NCI-H1417 (cell line): ENCODE measurements at places on chromosomes 11 and 22.

DNA sequence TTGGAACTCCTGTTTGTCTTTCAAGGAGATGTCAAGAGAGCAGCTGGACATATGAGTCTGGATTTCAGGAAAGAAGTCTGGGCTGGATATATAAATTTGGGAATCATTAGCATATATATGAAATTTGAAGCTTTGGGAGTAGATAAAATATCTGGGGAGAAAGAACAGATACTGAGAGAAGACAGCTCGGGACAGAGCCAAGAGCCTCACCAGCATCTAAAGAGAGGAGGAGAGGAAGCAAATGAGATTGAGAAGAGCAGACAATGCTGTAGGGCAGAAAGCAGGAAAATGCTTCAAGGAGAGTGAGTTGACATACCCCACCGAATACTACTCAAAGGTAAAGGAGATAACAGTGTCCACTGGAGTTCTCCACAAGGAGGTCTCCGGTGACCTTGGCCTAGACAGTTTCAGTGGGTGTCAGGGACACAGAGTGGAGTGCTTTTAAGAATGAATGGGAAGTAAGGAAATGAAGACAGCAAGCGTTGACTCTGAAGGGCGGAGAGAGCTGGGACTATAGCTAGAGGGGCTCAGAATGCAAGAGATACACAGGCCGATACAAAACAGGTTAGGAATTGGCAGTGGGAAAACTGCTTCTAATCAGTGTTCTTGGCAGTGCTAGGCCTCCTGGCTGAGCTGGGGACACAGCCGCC lies 862 bp downstream of the APBB1 start:
- DNase-seq, result no peak

- no peak for DNase-seq
Observed at GRCh38 chr11:134537941-134538340, 125.9 kb upstream of the B3GAT1 start.

DNA sequence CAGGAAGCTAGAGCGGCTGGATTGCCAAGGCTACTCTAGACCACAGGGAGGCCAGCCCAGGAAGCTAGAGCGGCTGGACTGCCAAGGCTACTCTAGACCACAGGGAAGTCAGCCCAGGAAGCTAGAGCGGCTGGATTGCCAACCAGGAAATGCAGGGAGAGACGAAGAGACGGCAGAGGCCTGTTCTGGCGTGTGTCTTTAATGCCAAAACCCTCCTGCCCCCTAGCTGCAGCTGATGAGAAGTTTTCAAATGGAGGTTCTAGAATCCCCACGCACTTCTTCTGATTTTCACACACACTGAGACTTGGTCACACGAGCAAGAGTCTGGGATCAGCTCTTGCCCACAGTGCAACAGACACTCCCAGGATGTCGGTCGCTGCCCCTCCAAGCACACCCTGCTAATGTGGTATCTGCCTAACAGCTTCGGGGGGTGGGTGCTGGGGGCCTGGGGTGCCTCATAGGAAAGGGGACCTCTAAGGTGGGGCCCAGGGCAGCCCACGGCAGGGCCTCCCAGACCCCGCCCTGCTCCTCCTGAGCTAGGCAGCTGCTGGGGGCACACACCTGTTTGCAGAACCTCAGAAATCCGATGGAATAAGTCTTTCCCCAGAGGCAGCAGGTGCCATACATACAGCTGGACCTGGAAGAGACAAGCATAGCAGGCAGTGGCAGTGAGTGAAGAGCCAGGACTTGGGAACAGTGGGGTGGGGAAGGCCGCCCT lies 28.5 kb downstream of the MAFF start:
- DNase-seq, result no peak

- DNase-seq, result no peak
Observed at GRCh38 chr22:33261699-33262098, 203.5 kb upstream of the SYN3 start.

GRCh38 chr11:43367382-43368178 lies 8.9 kb downstream of the TTC17 start:
- no peak for DNase-seq

DNA sequence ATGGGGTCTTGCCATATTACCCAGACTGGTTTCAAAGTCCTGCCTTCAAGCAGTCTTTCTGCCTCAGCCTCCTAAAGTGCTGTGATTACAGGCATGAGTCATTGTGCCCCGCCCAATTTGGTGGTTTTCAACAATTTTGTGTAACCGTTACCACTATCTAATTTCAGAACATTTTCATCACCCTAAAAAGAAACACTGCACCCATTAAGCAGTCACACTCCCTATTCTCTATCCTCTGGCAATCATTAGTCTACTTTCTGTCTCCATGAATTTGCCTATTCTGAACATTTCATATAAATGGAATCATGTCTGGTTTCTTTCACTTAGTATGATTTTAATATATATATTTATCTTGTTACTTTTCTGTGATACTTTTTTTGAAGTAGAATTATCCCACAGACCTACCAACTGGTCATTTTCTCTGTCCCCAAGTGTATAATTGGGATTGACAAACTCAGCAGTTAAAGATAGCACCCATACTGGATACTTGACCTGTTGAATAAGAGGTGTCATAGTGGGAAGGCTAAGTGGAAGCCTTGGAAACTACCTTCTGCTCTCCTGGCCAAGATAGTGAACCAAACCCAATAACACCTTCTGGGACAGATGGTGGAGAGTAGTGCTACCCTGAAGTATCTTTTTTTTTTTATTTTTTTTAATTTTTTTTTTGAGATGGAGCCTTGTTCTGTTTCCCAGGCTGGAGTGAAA lies 64.8 kb downstream of the STIM1 start:
- DNase-seq, result no peak

DNA sequence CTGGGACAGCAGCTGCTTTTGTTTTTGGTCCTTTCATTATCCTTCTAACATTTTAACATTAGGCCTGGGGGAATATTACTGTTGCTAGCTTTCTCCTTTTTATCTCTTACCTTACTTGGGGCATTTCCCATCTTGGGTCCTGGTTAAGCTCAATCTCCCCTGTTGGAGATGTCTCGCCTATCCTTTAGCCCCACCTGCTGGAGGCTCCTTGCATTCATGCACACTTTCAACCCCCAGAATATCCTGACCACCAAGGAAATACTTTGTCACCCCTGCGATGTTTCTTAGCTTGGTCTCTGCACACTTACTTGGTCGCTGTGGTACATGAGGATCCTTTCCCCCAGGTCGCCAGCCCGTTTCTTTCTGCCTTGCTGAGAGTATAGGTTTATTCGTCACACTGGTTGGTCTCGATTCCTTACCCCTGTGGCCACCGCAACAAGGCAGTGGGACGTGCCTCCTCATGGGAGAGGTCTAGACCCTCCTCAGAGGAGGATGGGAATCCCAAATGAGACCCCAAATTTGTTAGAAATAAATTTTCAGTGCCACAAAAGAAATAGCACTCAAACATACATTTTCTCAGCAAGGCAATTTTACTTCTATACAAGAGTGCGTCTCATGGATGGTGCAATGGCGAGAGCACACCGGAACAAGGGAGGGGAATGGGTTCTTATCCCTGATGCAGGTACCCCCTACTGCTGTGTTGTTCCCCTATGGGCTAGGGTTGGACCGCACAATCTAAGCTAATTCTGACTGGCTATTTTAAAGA lies 5.4 kb upstream of the TXN2 start:
- peak; percentile 2 for DNase-seq

DNA sequence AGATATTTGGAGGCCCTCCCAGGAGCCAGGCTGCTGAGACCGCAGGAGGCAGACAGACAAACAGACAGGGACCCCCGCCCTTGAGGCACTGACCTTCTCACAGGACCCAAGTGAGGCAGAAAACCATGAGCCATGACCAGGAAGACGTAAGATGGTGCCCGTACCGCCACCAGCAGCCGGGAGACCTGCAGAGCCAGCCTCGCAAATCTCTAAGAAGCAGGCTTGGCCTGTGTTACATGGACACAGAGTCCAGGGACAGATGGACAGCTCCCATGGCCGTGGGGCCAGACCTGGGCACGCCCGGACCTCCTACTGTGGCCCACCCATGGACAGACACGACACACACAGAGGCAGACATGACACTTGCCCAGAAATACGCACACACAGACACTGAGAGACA lies 30.7 kb upstream of the TOLLIP start:
- DNase-seq, result no peak

- no peak for DNase-seq
Observed at GRCh38 chr11:107263844-107264563, 193.6 kb downstream of the CWF19L2 start.

DNA sequence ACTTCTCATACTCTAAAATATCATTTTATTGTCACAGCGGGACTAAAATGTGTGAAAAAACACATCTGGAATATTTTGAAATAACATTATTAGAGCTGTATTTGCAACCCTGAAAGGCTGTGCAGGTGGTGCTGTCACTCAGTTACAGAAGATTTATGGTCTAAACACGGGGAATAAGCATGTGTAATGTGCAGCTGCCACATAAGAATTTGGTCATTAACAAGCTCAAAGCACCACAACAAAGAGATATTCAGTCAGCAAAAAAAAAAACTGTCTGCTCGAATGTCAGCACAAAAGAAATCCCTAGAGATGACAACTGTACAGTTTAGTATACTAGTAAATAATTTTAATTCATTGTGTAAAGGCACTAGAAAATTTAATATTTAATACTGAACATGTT lies 31.3 kb downstream of the TMEM123 start:
- DNase-seq, result peak; percentile 53

- DNase-seq, result no peak
Observed at GRCh38 chr22:37912171-37912570, 6.1 kb downstream of the MICALL1 start.

DNA sequence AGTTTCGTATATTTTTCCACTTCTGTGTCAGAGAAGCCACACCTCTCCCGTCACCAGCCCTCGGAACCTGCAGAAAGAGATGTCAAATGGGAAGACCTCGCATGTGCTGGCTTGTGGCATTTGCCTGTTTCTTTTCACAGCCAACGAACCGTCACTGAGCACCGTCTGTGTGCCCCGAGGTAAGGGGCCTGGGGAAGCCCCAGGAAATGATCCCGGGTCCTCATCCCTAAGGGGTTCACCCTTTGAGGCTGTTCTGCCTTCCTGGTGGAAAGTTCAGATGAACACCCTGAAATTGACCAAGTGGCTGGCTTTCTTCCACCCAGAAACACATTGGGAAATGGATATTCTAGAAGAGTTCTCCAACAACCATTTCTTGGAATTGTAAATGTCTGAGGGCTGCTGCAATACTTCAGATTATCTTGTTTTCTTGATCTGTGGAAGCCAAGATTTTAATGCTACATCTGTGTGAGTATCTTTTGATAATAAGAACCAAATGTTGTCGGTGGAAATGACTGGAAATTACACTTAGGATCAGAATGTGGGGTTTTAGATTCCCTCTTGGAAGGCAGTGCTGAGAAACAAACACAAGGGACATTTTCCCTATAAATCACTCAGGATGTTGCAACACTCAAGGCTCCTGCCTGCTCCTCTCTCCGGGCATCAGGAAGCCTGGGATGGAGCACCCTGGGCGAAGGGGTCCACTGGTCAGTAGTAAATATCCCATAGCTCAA lies 37.6 kb downstream of the RIBC2 start:
- DNase-seq, result no peak

DNA sequence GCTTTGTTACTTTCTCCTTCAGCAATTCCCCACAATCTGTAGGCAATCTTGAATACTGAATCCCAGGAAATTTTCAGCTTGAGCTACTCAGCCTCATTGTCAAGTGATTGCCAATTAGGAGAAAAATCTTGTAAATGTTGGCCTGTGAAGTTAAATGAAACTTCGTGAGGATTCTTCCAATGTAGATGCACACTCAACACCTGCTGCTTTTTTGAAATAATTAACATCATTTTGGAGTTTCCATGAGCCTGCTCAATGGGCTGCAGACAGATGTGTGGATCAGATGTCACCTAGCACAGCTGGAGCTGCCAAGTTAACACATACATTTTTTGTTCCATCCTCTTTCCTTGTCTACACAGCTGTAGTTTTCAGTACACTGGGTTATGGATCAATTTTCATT lies 645.6 kb upstream of the LUZP2 start:
- no peak for DNase-seq

- DNase-seq, result no peak
Observed at GRCh38 chr11:74950374-74950969, 1.4 kb downstream of the SPCS2 start.

DNA sequence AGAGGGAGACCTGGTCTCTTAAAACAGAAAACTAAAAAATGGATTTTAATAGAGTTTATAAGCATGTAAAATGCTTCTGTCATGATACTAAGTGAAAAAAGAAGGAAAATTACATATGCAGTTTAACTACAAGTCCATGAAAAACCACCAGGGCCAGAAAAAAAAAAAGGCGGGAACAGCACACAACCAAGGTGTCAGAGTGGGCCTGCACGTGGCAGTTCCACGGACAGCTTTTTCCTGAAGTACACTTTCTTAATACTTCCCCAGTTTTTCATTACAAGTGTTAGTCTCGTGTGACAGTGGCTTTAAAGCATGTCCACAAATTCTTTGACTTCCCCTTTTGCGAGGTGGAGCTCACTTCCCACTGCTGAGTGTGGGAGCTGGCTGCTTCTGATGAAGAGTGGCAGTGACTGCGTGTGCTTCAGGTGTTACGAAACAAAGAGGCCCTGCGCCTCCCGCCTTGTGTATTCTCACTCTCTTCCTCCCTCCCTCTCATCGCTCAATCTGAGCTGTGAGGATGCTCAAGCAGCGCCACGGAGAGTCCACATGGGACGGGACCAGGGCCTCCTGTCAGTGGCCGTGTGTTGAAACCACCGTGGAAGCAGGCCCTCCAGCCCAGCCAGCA lies 16.4 kb downstream of the PPM1F start:
- no peak for DNase-seq

DNA sequence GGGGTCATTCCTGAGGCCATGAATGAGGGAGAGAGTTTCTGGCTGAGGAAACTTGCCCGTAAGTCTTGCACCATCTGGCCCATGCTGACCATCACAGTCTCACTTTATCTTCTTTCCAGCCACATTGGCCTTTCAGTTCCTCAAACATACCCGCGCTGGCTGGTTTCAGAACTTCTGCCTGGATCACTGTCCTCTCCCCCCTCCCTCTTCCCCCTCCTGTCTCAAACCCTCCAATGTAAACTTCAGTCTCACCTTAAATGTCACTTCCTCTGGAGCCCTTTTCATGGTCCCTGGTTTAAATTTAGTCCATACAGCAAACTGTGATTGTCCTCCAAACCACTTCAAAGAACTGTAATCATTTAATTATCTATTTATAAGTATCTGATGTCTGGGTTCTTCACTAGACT lies 3.7 kb upstream of the TMEM109 start:
- DNase-seq, result no peak

DNA sequence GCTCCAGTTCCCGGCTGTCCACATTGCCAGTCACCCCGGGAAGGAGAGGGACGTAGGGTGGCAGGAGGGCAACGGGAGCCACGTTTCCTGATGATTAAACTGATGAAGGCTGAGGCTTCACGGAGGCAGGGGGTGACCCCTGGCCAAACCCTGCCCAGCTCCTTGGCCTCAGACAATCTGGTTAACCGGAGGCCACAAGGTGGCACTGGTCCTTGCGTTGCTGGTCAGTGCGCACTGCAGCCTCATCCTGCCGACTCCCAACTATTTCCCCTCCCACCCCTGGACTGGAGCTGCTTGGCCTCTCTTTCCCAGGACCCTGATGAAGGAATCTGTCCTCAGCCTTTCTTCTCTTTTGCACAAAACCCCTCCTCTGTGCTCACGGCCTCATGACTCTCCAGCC lies 75.3 kb downstream of the PDE2A start:
- DNase-seq, result peak; percentile 38

GRCh38 chr11:101428918-101429317 lies 154.9 kb downstream of the TRPC6 start:
- DNase-seq, result no peak
